ENCODE measurements at places on chromosomes 5 and 9.

DNA sequence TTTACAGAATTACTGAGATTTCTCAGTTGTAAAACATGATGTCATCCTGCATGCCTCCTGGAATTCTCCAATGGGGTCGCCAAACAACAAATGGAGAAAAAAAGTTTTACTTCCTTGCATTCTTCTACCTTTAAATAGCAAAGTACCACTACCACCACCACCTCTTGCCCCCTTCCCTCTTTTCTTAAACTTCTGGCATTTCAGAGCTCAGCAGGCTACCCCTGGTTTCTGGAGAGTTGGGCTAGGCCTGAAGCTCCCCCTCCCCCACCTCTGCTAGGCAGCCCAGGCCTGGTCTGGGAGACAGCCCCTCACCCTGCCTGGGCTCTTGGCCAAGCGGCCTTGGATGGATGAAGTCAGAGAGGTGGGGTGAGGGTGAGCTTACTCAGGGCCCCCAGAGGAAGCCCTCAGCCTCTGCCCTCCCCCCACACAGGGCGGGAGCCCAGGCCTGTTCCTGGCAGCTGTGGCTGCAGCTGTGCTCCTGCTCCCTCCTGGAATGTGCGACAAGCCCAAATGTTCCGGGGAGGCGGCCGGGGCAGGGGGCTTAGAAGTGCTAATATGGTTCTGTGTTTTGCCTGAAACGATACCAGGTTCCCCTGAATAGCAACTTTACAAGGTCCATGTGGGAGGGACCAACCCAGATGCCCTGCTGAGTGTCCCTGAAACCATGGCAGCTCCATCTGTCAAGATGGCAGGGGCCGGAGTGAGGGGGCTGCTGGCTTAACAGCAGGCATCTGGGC is 6.0 kb upstream of the CCIN start:
- DNase-seq = no peak

DNA sequence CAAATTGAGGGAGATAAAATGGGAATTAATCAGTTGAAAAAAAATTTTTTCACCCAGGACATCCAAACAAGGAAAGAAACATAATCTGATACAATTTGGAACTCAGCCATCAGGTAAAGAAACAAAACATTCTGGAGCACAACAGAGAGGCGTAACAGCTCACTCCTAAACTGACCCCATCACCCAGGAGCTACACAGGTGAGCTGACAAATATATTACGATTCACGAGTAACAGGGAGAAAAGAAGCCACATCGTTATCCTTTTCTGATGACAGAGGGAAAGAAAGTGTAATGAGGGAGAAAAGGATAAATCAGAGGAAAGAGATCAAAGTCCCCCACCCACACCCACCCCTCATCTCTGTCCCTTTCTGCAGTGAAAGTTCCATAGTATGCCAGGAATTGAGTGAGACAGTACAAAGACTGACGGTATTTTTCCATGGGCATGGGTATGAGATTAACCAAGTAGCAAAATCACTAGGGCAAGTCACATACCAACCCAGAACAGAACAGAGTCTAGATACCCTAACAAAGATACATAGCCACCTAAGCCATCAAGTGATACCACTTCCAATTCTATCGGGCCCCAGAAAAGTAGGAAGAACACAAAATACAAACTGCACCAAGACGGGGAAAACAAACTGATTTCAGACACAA is 45.4 kb downstream of the TMEM245 start:
- no peak for DNase-seq

DNA sequence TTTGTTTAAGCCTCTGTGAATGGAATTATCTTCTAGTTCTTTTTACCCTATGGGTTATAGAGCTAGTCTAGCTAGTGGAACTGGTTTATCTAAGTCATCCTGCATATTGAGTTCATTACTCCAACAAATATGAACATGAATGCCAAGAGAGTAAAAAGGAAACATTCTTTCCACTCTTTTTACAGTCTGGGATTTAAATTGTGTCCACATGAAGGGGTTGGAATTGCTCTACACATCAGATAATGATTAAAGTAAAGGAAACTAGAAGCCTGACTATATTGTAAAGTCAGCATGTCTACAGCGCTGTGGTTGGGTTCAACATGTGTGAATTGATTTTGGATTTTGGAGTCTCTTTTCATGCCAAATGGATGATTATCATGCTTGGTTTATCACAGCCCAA is 173.1 kb downstream of the CCDC171 start:
- DNase-seq = no peak

DNA sequence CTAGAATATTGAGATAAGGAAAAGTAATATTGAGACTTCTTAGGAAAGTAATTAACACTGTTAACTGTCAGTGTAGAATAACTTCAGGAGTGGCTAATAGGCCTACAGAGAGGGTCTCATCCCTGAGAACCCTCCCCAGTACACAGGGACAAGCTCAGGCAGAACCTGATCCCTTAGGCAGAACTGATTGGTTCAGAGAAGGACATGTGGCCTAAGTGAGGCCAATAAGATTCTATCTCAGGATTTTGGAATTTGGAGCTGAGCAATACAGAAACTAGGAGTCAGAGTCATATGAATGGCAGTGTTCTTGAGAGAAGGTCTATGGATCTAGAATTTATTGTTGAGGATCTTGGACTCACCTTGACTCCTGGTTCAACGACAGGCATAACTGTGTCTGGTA is 10.9 kb upstream of the UBLCP1 start:
- no peak for DNase-seq

DNA sequence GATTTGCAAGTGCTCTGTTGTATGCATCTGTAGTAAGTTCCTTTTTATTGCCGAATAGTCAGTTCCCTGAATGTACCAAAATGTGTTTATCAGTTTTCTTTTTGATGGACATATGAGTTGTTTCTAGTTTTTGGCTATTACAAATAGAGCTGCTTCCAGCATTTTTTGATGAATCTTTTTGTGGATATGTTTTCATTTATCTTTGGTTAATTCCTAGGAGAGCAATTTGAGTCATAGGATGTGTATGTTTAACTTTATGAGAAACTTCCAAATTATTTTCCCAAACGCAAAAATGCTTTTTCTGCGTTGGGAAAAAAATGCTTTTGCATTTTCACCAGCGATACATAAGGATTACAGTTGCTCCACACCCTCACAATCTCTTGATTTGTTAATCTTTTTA is 287.7 kb downstream of the FER start:
- no peak for DNase-seq

GRCh38 chr9:133580419-133580738 is 28.8 kb downstream of the FAM163B start:
- no peak for DNase-seq

DNA sequence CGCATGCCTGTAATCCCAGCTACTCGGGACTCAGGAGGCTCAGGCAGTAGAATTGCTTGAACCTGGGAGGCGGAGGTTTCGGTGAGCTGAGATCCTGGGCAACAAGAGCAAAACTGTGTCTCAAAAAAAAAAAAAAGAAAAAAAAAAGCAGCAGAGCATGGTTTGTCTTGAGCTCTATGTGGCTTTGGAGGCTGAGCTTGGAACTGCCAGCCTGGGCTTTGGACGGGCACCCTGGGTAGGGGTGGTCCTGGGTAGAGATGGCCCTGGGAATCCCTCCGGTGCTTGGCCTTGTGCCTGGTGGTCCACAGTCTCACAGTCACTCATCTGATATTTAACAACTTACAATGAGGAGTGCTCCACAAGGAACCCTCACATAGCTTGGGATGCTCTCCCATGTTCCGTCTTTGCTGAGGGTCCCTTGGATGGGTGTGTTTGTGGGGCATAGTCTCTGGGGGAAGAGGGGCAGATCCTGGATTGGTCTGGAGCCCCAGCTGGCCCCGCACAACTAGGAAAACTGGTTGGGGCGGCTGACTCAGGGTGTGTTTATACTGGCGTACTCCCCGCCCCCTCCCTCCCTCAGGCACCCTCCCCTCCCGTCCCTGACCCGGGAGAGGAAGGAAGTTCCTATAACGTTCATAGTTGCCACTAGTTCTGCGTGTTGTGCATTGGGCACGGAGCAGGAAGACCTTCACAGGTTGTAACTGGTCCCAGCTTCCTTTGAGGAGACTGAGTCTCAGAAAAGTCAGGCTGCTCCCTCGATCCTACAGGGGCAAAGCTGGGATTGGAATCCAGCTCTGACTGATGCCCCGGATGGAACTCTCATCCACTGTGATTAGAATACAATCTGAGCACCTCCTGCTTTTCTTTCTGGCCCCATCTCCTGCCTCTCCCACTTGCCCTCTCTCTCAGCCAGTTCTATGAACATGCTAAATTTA is 11.2 kb downstream of the IER5L start:
- no peak for DNase-seq

DNA sequence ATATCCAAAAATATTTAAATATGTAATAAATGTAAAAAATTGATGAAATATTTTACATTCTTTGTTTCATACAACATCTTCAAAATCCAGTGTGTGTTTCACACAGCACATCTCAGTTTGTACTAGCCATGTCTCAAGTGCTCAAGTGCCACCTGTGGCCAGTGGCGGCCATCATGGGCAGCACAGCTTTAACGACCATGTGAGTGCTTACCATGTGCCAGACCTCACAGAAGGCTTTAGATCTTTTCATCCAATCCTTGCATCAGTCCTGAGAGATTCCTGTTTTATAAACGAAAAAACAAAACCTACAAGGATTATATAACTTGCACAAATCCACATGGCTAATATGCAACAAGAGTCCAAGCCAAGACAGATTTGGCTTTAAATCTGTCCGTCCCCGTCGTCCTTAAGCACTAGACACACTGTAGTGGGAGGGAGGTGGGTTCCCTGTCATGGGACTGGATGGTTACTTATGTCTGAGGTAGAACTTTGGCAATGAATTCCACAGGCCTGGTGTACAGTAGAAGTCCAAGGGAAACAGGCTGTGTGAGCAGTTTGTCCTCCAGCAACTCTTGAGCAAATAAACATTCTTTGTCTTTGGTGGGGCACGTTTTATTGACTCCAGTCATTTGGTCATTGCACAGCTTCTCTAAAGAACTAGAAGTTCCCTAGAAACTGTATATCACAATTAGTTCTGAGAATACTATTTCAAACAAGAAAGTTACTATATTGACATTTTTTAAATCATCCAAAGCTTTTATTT is 25.0 kb upstream of the F2R start:
- no peak for DNase-seq

DNA sequence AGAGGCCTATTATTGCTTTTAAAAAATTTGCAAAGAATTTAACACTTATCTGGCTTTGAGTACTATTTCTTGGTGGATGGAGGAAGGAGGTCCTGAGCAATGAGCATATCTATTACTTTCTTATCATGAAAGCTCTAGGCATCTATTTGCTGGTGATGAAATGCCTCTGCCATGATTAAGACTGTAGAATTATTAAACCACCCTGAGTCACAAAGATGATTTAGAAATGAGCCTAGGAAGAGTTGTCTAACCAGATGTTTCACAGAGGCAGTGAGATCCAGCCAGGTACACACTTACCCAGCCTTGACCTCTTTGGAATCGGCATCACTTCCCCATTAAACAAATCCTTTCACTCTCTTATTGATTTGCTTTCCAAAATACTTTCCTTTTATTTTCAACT is 304.4 kb upstream of the KIF2A start:
- no peak for DNase-seq

DNA sequence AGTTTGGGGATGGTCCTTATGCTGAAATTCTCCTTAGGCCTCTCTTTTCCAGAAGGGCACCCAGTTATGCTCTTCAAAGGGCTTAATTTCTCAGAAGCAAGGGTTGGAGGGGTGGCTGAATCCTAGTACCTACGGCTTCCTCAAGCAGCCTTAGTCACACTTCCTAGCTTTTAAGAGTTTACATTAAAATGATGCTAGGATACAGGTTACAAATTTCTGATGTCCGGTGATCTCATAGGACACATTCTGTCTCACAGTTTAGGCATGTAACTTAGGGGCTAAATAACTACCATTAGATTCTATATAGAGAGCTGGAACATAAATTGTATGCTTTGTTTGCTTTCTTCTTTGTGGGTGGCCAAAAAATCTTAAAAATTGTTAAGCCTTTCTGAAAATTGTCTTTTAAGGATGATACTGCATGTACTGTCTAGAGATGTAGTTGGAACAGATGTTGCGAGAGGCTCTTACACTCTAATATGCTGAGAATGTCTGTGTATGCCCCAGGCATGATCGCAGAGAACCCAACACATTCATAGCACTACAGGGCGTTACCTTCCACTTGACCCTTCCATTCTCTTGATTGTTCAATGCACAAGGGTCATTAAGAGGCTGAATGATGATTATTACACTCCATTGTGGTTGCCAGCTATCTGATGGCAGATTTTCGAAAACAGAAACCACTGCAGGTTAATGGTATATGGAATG is 139.1 kb downstream of the TMEM38B start:
- no peak for DNase-seq

GRCh38 chr9:111316796-111317195 is 13.2 kb downstream of the OR2K2 start:
- no peak for DNase-seq

GRCh38 chr9:81627481-81627880 is 61.9 kb downstream of the TLE1 start:
- DNase-seq = no peak

GRCh38 chr9:69495296-69495695 is 170.3 kb downstream of the ENTREP1 start:
- no peak for DNase-seq
